Stimulated activated CD4-positive, alpha-beta T cell treated with anti-CD3 and anti-CD28 coated beads, Interleukin-1b, Interleukin-23, amount 100 ng/mL, for 4 hours (primary cell): ENCODE measurements at places on chromosomes 5 and 9.

DNA sequence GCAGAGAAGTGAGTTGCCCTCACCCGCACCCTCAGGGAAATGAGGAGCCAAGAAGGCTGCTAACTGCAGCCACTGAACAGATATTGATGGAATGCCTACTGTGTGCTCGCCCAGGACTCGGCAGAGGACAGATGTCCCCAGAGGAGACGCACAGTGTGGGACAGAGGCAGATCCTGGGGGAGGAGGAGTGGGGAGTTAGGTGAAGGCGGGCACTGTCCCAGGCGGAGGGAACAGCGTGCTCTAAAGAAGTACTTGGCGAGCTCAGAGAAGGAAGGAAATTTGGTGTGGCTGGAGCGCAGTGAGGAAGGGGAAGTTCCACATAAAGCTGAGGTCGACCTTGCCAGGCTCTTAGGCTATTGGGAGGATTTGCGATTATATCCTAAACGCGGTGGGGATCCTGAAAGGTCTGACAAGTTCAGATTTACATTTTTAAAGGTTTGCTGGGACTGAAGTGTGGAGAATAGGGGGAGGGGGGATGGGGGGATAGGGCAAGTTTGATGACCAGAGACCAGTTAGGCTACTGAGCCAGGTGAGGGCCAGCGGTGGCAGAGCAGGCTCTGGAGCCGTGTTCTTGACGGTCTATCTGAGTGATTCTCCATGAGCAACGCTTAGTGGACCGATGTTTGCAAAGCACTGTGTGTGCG lies 23.6 kb upstream of the CERCAM start:
- no peak for DNase-seq

DNA sequence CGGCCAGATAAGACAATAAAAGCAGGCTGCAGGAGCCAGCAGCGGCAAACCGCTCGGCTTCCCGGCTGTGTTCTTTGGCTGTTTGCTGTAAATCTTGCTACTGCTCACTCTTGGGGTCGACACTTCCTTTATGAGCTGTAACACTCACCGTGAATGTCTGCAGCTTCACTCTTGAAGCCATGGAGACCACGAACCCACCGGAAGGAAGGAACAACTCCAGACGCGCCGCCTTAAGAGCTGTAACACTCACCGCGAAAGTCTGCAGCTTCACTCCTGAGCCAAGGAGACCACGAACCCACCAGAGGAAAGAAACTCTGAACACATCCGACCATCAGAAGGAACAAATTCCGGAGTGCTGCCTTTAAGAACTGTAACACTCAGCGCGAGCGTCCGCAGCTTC lies 451.7 kb downstream of the AGTPBP1 start:
- no peak for DNase-seq

DNA sequence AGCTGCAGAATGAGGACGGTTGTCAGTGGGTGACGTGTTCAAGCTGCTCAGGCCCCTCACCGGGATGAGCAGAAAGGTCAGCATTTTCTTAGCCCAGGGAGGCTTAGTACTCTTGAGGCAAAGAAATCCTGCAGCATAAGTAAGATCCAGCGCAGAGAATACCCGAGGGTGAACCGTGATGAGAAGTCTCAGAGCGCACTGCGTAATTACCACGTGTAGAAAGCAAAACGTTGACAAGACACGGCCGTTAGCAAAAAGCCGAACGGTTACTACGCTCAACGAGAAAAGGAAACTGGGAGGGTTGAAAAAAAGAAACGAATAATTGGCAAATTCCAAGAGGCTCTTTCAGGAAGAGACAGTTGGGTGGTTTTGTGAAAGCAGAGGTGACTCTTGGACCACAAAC lies 104.0 kb downstream of the COL23A1 start:
- no peak for DNase-seq

- no peak for DNase-seq
Measured at GRCh38 chr5:178325679-178326373, 93.2 kb upstream of the PHYKPL start.
